Neural cell (in vitro differentiated cells): ENCODE measurements at places on chromosomes 12 and 14. TPM values are rescaled to one million over a fixed set of nuclear protein-coding genes. Genes with fewer than 3 reads are reported as not detected.

Gene SOX5
- polyA plus RNA-seq = 1.8 and 2.0 TPM in 2 replicates

Gene ERBB3
- polyA plus RNA-seq = 0.58 and 0.78 TPM in 2 replicates

Gene ANG
- polyA plus RNA-seq = 0.47 TPM in 1 of 2 replicates, not detected in the other

Gene RNASE7
- not detected in 2 replicates for polyA plus RNA-seq

Gene CLEC12A
- not detected in 2 replicates for polyA plus RNA-seq

Gene SALL2
- polyA plus RNA-seq = 18.6 and 23.6 TPM in 2 replicates

Gene RNF212B
- not detected in 2 replicates for polyA plus RNA-seq

Gene HIGD1C
- not detected in 2 replicates for polyA plus RNA-seq

Gene ZCCHC8
- polyA plus RNA-seq = 38.3 and 41.5 TPM in 2 replicates

Gene CCDC197
- not detected in 2 replicates for polyA plus RNA-seq

Gene ZC2HC1C
- 3.9 and 4.5 TPM in 2 replicates for polyA plus RNA-seq

Gene PTGER2
- not detected in 2 replicates for polyA plus RNA-seq

Gene BMP4
- polyA plus RNA-seq = 2.5 TPM in 1 of 2 replicates, not detected in the other

Gene ANKLE2
- 69.9 and 72.3 TPM in 2 replicates for polyA plus RNA-seq

Gene TTC5
- 40.5 and 53.5 TPM in 2 replicates for polyA plus RNA-seq

Gene SERPINA12
- not detected in 2 replicates for polyA plus RNA-seq

Gene LRTM2
- 2.4 and 4.1 TPM in 2 replicates for polyA plus RNA-seq
